ENCODE measurements at places on chromosomes 6 and 20.
A peak's percentile ranks its signal among the peaks of the same experiment; 100 is the strongest.

DNA sequence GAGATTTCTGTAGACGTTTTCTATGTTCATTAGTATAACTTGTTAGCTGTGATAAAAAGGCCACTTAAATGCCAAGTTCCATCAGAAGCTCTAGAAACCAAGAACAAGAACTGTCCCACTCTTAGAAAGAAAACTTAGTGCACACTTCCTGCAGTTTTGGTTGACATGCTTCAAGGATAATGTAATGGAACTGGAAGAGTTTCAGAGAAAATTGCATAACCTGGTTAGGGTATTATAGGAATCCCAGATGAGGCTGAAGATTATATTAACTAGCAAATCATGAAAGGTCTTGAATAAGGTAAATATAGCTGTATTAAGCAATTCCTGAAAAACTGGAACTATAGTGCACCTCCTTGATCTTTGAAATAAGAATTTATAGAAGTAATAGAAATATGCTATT, 1.8 kb upstream of the PHACTR2 start:
- peak; percentile 14 for DNase-seq

GRCh38 chr20:35592339-35592974, 23.2 kb upstream of the SPAG4 start:
- no peak for DNase-seq

DNA sequence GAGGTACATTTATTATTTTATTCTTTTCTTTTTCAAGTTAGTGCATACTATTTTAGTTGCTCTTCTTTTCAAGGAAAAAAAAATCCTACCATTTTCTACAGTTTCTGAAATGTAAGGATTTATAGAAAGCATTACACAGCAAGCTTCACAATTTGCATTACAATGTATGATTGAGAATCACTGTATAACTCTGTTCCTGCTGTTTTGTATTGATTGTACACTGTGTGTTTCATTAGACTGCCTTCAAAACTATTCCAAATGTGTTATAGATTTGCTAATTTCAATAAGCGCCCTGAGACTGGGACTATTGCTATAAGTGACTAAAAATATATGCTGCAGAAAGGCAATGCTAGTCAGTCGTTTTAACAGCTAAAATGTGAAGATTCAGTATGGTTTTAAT, 479.7 kb upstream of the EYS start:
- no peak for DNase-seq

GRCh38 chr6:56314683-56315523, 67.5 kb upstream of the COL21A1 start:
- DNase-seq = no peak

- DNase-seq = no peak
These were observed 395.9 kb downstream of the CDH26 start for GRCh38 chr20:60354024-60354580.

DNA sequence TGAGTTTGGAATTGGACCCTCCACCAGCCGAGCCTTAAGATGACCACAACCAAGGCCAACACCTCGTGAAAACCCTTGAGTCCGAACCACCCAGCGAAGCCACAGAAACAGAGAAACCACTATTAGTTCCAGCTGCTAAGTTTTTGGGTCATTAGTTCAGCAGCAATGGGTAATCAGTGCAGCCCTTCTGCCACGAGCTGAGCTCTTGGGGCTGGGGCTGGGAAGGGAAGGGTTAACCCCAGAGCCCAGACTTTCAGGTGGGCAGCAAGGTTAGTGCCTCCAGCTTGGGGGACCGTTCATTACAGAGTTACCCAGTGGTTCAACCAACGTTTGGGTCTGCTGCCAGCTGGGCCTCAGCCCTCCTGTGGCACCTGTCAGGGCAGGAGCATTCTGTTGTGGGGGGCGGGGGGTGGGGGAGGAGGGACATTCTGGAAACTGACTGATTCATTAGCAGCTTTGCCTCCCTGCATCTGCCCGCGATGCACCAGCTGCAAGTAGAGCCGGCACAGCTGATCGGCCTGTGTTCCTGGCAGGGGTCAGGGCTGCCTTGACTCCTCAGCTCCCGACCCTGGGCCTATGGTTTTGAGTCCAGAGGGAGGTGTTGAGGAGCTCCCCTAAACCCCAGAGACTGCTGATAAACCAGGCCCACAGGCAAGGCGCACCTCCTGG, 52.7 kb downstream of the TGM2 start:
- no peak for DNase-seq

DNA sequence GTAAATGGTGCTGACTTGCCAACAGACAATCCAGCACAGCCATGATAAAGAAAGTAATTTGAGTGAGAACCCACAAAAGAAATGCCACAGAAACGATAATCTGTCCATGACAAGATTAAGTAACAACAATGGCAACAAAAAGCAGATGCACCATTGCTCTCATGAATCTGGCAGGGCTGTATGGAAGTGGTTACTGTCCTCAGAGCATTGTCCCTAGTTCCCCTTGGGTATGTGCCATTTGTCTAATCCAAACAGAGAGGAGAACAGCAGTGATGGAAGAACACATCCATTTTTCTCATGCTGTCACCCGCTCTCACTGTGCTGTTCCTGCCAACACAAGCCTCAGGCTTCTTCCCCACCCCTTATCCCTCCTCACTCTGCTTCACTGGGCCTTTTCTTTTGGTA, 65.8 kb downstream of the REV3L start:
- DNase-seq = peak; percentile 50

- DNase-seq = no peak
These were observed 1325.6 kb downstream of the HACE1 start for GRCh38 chr6:103534095-103534494.

DNA sequence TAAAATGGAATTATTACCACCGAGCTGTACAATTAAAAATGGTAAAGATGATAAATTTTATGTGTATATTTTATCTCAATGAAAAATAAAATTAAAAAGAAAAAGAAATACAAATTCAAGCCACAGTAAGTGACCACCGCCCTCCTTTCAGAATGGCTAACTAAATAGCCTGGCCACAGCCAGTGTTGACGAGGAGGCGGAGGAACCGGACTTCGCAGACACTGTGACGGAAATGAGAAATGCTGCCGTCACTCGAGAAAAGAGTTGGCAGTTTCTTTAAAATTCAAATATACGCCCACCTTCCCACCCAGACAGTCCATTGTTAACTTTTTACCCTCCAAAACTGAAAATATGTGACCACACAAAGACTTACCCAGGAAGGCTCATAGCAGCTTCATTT, 50.0 kb downstream of the FOXF2 start:
- no peak for DNase-seq
